ENCODE measurements at places on chromosomes 2 and 18. TPM values are rescaled to one million over a fixed set of nuclear protein-coding genes. Genes with fewer than 3 reads are reported as not detected.

SH2D6 gene
- total RNA-seq: not detected

LCT gene
- not detected for total RNA-seq

NEB gene
- not detected for total RNA-seq

RGPD8 gene
- total RNA-seq: 1.8 TPM

SCRN3 gene
- 17.0 TPM for total RNA-seq

IL37 gene
- total RNA-seq: not detected

SERPINB3 gene
- total RNA-seq: not detected

CNDP1 gene
- not detected for total RNA-seq

RIT2 gene
- not detected for total RNA-seq

EIF5B gene
- 9.2 TPM for total RNA-seq

DSG4 gene
- not detected for total RNA-seq

CNGA3 gene
- total RNA-seq: not detected

SUMO1 gene
- total RNA-seq: 101 TPM

CD302 gene
- 7.5 TPM for total RNA-seq

DLX1 gene
- not detected for total RNA-seq

PAIP2B gene
- total RNA-seq: 0.86 TPM

Measured in myometrial cell (primary cell).